ENCODE measurements at places on chromosomes 12 and 14.

DNA sequence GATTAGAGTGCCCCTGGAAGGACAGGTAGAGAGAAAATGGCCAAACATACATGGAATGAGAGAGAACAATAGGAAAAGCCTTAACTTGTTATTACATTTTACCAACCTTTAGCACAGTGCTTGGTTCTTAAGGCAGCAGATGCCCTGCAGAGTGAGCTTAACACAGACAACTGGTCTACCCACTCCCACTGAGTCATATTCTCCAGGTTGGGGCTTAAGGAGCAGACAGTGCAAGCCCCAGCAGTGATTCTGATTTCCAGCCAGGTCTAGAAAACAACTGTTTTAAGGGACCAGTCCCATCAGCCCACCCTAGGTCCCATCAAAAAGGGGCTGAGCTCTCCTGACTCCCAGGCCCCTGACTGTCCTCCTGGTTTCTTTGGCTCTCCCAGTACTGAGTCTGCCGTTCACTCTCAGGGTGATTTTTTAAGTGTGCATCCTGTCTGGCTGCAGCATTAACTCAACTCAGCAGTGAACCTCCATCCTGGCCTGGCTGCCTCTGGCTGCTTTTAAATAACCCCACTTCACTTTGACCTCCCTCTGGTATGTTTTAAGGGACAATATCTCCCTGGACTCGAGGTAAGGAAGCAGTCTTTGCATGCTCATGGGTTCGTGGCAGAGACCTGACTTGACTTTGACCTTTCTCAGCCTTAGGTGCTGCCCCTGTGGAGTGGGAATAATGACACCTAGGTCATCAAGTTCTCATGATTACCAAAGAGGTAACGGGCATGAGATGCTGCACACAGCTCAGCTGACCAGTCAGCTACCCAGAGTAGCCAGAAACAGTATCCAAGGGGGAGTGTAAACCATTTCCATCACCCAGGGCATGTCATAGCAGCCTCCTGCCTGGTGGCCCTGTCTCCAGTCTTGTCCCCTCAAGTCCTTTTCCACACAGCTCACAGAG, 210.7 kb upstream of the PWP1 start:
- DNase-seq = no peak

DNA sequence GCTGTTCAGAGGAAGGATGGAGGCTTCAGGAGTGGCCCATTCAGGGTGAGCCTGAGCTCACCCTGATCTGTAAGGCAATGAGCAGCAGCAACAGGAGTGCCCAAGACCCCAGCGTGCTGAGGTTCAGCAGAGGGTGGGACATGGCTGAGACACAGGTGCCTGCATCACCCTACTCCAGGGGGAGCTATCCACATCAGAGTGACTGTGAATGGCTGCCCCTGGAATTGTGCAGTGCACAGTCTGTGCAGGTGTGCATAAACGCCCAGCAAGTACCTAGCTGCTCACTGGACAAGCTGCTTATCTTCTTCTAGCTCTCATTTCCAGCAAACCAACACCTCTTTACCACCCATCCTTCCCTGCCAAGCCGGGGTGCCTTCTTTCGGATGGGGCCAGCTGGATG, 140.6 kb upstream of the PRMT8 start:
- DNase-seq = no peak

- no peak for DNase-seq
These were observed 68.6 kb downstream of the RPS6KA5 start for GRCh38 chr14:90991690-90992443.

DNA sequence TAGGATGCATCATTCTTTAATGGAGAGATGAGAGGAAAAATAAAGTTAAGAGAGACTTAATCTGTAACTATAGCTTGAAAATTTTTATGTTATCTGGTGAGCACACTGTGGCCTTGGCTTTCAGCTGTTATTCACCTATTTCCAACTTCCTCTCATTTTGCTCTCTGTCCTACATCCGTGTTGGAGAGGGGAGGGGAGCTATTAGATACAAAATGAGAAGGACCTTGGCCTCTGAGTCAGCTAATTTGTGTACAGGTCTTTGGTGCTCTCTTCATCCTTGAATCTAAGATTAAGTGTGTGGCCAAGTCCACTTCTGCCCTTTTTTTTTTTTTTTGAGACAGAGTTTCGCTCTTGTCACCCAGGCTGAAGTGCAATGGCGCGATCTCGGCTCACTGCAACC, 887 bp upstream of the APOBEC1 start:
- DNase-seq = no peak

- no peak for DNase-seq
These were observed 411 bp downstream of the TTLL5 start for GRCh38 chr14:75661499-75661814.

- DNase-seq = peak; percentile 9
These were observed 34.1 kb downstream of the SCFD1 start for GRCh38 chr14:30656190-30656632.

DNA sequence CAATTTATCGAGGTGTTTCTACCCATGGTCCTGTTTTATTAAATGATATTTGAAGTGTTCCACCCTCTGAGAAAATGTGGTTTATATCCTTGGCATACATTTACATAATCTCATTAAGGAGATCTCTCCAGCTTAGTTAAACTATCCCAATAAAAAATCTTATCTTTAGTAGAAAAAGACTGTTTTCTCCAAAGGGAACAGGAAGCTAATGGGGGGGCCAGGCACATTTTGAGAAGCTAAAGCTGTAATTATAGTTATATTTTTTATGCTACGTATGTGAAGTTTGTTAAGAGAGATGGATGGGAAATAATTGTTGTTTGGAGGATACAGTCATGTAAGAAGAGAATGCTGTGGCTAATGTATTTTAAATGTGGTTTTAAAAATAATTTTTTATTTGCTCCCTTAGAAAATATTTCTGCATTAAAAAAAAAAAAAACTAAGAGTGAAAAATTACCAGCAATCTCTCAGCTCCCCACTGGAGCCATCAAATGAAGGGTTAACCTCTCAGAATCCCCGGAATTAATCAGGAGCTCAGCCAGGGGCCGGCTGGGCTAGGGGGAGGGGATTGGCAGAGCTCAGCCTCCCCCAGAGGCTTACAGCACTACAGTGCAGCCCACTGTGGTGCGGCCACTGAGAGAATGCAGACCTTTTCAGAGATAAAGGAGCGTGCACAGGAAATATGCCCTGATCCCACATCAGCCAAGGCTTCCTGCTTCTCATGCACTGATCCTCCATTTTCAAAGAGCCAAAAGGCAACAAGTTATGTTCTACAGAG, 185.8 kb downstream of the EGLN3 start:
- DNase-seq = no peak

DNA sequence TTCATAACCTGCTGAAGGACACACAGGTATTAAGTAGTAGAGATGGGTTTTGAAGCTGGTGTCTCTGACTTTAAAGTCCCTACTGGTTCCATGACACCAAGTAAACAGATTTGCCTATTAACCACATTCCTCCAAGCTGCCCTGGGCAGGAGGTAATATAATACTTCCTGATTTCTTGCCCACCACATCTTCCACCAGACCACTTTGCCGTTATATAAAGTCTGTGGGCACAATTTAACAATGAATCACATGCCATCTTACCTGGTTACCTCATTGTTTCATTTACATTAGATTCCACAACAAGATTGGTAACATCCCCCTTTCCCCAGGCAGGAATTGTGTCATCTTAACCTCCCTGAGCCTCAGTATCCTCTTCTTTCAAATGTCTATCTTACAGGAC, 900 bp upstream of the LRRC23 start:
- no peak for DNase-seq

- DNase-seq = no peak
These were observed 493.1 kb upstream of the CCDC196 start for GRCh38 chr14:65993103-65993502.

- DNase-seq = no peak
These were observed 85.6 kb downstream of the LMO3 start for GRCh38 chr12:16520328-16520727.

DNA sequence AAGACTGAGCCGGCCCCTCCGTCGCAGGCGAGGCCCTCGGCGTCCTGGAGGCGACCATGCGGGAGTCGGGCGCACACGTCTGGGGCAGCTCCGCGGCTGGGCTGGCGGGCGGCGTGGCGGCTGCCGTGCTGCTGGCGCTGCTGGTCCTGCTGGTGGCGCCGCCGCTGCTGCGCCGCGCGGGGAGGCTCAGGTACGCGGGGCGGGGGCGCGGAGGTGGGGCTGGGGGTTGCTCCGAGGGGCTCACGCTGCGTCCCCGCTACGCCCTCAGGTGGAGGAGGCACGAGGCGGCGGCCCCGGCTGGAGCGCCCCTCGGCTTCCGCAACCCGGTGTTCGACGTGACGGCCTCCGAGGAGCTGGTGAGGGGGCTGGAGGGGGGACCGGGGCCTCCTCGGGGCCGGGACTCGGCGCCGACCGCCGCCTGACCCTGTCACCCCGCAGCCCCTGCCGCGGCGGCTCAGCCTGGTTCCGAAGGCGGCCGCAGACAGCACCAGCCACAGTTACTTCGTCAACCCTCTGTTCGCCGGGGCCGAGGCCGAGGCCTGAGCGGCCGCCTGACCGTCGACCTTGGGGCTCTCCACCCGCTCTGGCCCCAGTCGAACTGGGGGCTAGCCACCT, 7.8 kb downstream of the AMN start:
- DNase-seq = no peak

DNA sequence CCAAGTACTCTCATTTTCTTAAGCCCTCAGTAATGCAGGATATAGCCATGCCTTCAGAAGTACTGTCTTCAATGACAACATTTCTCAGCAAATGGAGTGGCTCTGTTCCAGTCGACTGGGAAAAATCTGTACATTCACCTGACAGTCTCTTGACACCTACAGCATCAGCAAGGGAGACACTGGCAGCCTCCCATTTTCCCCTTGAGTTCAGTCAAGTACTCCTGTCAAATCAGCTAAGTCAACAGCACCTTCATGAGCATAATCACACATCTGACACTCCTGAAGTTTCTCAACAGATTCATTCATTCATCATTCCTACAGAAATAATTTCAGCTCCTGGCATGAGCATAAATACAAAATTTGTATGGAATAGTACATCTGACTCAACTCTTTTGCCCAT, 46.1 kb downstream of the INTS13 start:
- no peak for DNase-seq

DNA sequence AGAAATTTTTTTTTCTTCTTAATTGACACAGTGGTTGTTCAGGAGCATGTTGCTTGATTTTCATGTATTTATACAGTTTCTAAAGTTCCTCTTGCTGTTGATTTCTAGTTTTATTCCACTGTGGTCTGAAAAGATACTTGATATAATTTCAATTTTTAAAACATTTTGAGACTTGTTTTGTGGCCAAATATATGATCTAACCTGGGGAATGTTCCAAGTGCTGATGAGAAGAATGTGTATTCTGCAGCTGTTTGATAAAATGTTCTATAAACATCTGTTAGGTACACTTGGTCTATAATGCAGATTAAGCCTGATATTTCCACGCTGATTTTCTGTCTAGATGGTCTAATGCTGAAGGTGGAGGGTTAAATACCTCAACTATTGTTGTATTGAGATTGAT, 151.4 kb upstream of the IFNG-AS1 start:
- DNase-seq = no peak

- no peak for DNase-seq
These were observed 124.6 kb upstream of the FRMD6 start for GRCh38 chr14:51527073-51527472.

DNA sequence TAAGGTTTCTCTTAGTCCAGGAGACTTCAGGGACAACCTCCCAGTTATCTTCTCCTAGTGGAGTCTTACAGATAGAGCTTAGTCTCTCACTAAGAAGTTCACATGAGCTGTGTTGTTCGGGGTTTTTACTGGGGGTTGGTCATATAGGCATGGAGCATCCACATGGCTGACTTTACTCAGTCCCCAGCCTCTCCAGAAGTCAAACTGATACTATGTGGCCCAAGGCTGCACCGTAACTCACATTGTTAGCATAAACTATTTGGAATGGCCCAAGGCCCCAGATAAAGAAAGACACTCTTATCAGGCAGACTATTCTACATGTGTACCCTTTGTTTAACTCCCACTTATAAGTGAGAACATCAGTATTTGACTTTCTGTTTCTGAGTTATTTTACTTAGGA, 23.2 kb downstream of the GPR137C start:
- no peak for DNase-seq

GRCh38 chr14:61501714-61502458, 180.5 kb downstream of the PRKCH start:
- no peak for DNase-seq

DNA sequence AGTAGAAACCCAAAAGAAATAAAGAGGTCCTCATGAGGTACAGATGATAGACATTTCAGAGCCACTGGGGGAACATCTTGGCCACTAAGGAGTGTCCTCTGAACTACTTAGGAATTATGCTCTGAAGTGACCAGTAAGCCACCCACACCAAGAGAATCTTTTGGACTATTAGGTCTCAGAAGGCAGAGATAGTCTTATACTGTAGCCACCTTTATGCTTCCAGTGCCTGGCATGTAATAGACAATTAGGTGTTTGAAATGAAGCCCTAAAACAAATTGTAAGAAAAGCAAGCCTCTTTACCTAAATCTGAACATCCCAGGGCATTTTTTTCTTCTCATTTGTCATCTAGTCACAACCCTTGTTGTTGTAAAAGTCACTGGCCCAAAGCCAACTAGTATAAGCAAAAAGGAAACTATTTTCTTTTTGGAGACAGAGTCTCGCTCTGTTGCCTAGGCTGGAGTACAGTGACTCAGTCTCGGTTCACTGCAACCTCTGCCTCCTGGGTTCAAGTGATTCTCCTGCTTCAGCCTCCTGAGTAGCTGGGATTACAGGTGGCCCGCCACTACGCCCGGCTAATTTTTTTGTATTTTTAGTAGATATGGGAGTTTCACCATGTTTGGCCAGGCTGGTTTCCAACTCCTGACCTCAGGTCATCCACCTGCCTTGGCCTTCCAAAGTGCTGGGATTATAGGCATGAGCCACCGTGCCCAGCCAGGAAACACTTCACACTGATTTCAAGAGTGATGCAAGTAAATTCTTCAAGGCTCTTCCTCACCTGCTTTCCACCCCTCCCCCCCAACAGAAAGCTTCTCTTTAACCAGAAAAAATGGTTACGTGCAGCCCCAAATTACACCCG, 11.1 kb downstream of the PLEKHA5 start:
- DNase-seq = no peak

- no peak for DNase-seq
These were observed 119.6 kb downstream of the MED13L start for GRCh38 chr12:116157845-116158267.

DNA sequence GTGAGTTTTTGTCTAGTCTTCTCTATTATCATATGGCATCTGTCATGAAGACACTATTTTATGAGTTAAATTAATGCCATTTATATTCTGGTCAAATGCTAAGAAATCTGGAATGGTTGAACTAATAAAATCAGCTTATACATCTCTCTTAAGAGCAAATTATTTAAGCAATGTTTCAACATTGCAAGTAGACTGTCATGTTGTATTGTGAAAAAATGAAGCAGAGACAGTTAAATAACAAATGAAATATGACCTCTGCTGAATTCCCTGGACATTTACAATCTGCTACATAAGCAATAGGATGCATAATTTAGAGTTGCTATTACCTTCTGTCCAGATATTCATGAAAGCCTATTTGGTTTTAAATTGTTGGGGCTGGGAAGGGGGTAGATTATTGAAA, 30.6 kb downstream of the NAV3 start:
- no peak for DNase-seq

- peak; percentile 31 for DNase-seq
These were observed 33.2 kb upstream of the PPP1R13B start for GRCh38 chr14:103880348-103881267.

Data from stromal cell of bone marrow (primary cell).